NCI-H1930 (cell line): ENCODE measurements at places on chromosomes 13 and 19.

DNA sequence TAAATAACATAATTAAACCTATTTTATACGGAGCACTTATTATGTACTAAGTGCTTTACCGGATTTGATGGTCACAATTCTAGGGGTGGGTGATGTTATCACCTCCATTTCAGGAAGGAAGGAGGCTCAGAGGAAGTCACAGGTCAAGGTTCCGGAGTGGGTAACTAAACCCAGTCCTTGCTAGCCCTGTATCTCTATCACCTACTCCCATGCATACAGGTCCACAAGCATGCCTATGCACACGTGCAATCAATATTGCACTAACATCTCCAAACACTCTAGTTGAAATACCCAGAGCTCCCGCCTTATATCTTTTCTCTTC is 17.8 kb upstream of the FOSB start:
- DNase-seq = no peak

DNA sequence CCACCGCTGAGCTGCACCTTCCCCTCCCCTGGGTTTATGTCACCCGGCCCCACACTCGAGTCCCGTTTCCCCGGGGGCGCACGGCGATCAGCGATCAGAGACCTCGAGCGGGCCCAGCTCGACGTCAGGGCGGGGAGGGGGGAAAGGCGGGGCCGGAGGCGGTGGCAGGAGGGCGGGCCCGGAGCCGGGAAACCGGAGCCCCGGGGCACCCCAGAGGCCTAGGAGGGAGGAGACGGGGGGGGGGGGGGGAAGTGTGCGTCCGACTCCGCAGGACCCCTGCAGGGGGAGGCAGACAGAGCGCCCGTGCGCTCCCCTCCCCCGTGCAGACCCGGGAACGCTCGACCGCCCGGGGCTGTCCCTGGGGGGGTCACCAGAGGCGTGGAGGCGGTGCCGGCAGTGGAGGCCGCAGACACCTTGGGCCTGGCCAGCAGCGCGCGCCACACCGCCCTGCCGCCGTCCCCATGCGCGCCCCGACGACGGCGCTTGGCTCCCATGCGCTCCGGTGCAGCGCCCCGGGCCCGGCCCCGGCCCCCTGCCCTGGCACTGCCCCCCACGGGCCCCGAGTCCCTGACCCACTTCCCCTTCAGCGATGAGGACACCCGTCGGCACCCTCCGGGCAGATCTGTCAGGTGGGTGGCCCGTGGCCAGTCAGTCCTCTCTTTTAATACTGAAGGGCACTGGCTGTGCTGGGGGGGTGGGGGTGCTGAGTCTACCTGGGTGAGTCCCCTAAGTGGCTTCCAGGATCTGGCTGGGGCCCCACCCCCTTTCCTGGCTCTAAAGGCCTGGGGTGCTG is 11.8 kb downstream of the PDE4A start:
- DNase-seq = no peak

DNA sequence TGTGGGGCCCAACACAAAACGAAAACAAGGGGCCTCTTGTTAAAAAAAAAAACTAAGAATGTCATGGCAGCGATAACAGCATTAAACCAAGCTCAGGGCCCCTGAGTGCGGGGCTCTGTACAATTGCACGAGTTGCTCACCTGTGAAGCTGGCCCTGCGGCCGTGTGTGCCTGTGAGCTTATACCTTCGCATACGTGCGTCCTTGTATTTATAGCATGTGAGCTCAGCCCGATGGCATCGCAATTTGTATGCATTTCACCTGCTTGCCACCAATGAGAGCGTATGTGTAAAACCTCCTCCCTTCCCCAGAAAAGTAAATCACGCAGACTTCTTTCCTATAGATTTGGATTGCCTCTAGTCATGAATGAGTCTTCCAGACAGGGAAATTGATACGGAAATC is 17.1 kb downstream of the HNRNPM start:
- no peak for DNase-seq

- no peak for DNase-seq
These were observed 34.9 kb downstream of the SIPA1L3 start for GRCh38 chr19:37941782-37942515.
